ENCODE measurements at places on chromosomes 1 and 21.

GRCh38 chr1:89913353-89914095 lies 81.4 kb upstream of the ZNF326 start:
- DNase-seq, result no peak

DNA sequence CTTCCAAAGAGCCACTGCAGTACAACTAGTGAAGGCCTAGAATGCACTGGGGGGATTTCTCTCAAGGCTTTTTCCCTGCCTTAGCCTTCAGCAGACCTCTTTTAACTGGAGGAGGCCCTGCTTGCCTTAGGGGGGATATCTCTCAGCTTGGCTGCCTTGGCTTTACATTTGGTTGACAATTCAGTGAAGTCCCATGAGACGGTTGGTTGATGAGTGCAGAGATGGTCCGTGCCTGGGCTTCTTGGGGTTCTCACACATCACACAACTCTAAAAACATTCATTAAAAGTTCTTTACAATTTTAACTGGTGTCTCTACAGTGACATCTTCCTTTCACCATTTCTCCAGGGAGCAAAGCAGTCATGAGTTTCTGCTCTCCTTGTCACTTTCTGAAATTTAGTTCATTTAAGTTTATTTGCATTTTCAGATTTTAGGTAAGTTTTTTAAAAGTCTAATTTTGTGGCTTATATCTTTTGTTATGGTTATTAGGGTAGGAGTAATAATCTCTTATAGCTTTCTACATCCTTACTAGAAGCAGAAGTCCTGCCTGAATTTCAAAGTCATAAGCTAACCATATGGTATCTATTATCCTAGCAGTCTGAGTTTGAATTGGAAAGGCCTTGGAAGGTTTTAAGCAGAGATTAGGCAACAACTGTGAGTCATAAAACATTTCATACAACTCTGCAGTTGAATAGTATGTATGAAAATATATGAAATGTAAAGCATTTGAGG lies 487.6 kb downstream of the DPYD start:
- DNase-seq, result peak; percentile 36

DNA sequence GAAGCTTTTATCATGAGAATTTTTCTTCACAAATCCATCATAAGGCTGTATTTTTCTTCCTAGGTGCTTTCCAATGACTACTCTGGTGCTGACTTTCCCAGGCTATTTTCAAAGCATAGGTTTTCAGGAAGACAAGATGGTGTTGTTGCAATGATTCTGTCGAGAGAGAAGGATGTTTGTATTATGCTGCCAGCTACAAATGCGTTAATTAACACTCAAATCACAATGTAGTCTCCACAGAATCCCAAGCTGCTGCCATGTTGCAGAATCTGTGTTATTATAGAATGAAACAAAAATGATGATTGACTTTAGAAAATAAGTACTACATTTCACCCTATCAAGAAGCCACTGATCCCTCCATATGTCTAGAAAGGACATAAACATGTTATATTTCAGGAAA lies 179.5 kb upstream of the MAP1LC3C start:
- no peak for DNase-seq

DNA sequence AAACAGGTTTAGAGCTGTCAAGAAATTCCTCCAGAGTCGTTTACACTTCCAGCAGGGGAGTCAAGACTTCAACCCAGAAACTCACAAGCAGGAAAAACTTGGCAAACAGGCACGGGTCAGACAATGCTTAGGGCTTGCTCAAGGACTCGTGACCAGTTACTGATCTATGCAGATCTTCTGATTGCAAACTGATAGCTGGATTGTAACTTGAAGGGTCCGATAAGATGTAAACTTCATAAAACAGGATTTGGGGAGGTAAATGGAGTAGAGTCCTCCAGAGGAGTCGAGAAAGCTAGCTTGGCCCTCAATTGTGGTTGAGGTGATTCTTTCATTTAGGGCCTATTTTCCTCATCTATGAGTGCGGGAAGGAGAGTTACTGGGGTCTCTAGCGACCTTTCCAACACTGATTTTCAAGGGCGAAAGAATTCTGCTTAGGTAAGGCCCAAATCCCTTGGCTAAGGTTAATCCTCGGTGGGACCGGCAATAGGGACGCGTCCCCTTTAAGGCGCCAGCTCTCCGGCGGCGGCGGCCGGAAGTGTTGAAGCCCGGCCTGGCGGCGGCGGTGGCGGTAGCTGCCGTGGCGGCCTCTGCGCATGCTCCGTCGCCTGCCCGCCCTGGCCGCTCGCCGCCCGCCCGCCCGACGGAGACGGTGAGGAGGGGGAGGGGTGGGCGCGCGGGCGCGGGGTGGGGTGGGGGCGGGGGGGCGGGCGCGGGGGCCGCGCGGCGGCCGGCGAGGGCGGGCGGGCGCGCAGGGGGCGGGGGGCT lies at the start of gene GMEB1:
Gene GMEB1 (plus strand): TSS at position 594 of the 765 bp plus-strand sequence. CDS start 14,829 bp downstream, outside the sequence.
- peak; percentile 86 for DNase-seq

DNA sequence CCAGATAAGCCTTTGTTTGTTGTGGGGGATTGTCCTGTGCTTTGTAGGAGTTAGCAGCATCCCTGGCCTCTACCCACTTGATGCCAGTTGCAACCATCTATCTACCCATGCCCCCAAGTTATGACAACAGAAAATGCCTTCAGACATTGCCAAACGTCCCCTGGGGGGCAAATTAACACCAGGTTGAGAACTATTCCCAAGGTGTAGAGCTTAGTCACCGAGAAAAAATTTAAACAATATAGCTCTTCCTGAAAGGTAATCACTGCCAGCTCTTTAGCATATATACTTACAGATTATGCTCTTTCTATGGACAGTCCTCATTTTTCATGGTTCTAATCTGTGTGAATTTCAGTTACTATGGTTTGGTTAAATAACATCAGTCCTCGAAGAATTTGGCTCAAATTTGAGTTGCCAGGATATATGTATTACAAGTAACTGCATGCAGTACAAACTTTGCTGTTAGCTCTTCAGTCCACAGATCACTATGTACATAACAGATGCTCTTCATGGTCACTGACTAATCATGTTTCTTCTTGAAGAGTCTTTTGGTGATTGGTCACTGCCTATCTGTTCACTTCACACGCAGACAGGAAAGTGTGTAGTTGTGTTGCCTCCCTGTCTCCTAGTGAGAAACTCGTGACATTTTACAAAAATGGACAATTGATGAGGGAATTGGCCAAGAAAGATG lies 25.2 kb downstream of the MAPKAPK2 start:
- no peak for DNase-seq

- no peak for DNase-seq
These were observed 17.4 kb upstream of the ARHGEF10L start for GRCh38 chr1:17521946-17522612.

DNA sequence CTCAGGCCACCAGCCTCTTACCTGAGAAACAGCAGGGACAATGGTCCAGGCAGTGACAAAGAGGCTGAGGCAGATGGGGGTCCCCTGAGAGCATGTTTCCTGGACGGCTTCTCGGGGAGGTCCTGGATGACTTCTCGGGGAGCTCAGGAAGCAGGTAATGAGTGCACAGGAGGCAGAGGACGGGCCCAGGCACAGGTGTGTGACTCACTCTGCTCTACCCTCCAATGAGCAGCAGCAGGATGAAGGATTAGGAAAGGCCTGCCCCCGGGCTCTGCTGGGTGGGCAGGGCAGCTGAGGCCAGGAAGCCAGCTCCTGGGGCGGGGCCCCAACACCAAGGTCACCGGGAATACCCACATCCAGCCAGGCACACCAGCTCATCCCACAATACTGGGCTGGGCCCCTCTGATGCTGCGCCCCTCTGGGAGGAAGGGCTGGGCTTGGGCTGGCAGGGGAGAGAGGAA lies 17.2 kb upstream of the PTAFR start:
- no peak for DNase-seq

- DNase-seq, result no peak
These were observed 6.6 kb upstream of the ETV3L start for GRCh38 chr1:157105988-157106812.

DNA sequence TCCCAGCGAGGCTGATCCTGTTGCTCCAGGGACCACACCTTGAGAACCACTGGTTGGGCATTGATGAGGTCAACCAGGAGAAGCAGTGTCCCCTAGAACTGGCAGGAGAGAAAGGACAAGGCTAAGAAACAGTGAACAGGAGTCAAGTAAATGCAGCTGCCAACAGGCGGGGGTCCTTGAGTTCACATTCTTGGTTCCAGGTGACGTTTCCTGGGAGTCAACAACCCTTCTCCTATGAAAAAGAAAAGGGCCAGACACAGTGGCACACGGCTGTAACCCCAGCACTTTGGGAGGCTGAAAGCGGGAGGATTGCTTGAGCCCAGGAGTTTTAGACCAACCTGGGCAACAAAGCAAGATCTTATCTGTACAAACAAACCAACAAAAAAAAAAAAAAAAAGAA lies 98.3 kb downstream of the KAZN start:
- no peak for DNase-seq

GRCh38 chr1:100799954-100800612 lies 80.5 kb downstream of the VCAM1 start:
- no peak for DNase-seq

- no peak for DNase-seq
These were observed 51.9 kb upstream of the SYNC start for GRCh38 chr1:32754317-32755097.

DNA sequence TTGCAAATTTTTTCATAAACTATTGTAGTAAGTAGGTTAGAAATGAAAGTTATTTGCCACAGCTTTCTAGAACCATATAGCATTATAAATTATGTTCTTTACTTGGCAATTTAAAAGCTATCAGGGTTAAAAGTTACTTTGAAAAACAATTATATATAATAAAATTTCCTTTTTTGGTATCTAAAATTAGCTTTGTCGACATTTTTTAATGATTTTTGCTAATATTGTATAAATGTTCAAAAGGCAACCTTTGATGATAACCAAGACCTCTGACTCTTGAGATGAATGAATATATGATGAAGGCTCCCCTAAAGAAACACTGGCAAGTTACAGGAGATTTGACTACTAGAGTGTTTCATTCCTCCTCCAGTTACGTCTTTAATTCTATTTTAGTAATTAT lies 121.2 kb downstream of the CDC42BPA start:
- DNase-seq, result no peak

DNA sequence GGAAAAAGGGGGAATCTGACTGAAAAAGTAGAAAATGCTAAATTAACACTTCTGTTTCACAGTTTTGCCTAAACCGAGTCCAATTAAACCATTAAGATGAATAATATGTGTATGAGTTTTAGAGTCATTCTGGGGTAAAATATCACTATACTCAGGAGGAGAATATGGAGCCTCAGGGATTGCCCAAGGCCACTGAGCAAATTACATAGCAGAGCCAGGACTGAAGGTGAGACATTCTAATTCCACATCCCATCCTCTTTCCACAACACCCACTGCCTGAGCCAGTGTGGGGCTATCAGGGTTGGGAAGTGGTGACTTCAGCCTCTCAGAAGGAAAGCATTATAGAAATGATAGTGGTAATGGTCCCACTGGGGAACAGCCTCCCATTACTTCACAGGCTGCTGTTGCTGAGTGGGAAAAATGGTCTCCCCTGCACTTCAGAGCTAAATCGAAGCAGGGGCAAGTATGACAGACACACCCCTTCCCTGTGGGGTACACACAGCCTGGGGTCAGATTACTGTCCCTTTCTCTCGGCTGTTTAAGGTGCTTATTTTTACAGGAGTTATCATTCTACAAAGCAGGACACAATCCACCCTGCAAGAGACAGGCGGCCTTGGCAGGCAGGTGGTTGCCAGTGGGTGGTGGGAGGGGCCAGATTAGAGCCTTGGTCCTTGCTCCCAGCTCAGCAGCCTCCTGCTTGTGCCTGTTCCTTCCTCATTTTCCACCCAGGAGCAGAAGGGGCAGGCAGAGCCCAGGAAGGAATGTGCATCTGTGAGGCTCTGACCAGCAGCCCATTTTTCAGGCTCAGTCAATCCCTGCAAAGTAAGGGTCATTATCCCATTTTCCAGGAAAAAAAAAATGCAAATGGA lies 9.5 kb upstream of the BCAR3 start:
- DNase-seq, result no peak

DNA sequence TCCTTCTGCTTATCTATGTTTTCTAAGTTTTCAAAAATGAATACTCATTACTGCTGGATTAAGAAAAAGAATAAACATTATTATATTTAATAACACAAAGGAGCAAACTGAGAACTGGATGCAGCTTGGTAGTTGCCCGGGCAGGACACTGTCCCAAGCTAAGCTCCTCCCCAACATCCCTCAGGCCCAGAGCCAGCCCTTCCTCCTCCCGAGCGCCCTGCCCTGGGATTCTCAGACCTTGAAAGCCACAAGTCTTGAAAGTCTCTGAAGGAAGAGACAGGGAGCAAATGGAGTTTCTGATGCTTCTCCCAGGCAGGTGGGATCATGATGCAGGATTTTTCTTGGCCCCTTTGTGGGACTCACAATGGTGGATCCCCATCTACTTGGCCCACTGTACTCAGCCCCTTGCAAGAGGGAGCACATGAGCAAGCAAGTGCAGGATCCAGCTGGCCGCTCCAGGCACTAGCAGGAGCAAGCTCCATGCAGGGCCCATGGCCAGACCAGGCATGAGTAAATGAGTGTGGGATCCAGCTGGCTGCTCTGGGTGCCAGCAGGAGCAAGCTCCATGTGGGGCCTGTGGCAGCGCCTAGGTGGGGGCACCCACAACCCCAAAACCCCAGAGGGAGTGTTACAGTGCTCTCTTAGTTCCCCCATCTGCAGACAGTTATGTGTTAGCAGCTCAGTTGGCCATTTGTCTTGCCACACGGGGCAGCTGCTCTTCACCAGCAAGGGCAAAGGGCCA lies 32.1 kb upstream of the RAB4A start:
- DNase-seq, result no peak

DNA sequence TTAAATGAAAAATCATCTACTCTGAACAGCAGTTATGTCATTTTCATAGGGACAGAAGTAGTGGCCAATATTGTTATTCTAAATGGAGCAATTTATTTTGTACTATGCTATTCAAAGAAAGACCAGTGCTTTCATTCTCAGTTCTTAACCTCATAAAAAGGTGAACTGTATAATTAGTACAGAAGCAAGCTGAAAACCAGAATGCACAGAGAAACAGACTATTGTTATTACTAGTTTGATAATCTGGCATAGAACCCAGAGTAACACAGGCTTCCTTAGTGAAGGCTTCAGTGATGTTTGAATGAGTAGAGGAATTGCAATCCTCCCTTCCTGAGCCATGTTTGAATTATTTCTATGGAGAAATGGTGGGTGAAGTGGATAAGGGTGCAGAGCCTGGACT lies 131.6 kb upstream of the LRRC7 start:
- DNase-seq, result no peak

DNA sequence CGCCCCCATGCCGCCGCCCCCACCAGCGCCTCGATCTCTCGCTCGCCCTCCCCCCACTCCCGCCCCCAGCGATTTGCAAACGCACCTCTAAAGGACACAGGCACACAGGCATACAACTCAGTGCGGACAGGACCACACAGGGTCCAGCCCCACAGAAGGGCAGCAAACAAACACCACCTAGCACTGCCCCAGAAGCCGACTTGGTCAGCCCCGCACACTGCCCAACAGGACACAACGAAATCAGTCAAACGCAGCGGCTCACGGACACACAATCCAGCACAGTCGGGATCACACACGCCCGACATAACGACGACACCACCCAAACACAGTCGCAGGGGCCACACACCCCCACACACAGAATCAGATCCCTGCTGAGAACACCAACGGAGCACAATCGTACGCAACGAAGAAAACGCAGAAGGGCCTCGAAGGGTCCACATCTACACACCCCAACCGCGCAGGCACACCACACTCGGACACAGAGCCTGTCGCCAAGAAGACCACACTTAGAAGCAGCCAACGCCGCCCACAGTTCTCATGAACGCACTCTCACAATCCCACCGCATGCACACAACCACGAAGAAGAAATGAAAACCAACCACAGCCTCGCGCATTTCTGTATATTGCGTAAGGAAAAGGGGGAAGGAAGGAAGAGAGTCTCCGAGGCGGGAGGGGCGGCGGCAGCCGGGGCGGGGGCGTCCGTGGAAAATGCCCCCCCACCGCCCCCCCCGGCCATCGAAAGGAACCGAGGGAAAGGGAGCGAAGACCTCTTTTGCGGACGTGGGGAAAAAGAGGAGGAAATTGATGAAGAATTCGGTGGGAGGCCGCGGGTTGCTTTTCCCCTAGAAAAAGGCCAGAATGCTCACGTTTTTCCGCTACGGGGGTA lies 481 bp downstream of the TAL1 start:
- DNase-seq, result peak; percentile 76

Data from right lung (tissue), 10 donors.